Stromal cell of bone marrow (primary cell): ENCODE measurements at places on chromosomes 2 and 18.

- peak; percentile 60 for DNase-seq
Measured at GRCh38 chr2:96914332-96914731, 44.5 kb upstream of the SEMA4C start.

DNA sequence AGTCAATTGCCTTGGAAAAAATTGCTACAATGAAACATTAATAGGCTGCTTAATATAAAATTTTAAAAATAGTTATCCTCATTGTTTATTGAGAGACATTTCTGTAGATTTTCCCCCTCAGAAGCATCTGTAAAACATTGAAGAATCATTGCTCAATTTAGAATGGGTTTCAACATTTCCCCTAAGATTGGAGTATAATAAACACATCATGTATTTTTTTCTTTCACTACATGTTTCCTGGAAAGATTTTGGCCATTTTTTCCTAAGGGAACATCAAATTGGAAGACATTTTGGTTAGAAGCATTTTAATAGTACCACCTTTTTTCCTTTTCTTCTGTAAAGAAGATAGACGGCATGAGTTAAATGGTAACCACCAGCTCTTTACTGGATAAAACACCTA, 443.2 kb upstream of the SPHKAP start:
- DNase-seq = no peak

DNA sequence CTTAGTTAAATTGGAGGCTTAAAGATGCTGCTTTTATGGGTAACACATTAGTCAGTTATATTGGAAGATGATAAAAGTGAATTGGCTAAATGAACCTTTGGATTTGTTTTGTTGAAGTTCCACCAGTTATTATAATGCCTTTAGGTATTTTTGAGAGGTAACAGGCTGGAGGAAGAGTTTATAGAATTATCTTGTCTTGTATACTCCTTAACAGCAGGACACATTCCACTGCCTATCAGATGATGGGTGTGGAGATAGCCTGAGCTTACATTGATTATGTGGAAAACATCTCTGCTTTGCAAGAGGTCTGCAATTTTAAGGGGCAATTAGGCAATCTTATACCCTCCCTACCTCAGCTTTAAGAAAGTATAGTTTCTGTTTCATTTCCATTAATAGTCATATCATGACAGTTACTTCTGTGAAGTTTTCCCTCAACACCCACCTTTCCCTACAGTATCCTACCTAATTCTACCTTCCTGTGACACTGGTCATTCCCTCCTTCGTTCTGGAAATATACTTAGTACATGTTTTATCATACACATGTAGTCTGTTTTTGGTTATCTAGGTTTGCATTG, 403.7 kb upstream of the SPRED2 start:
- no peak for DNase-seq

GRCh38 chr18:27202741-27203140, 17.6 kb upstream of the CHST9 start:
- no peak for DNase-seq

DNA sequence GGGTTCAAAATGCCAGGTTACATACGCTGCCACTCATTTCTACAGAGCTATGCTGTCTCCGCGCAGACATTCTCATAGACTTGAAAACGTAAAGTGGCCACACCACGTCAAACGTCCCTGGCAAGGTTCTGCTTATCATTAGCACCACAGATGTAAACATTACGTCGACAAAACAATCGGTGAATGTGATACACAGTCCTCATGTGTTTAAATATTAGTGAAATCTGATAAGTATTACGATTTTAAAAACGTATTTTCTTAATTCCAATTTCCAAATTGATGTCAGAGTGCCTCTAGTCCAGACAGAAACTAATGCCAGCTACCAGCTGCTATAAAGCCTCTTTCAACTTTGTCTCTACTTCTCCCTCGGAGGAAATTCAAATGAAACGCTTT, 1.2 kb downstream of the STK17B start:
- peak; percentile 20 for DNase-seq

DNA sequence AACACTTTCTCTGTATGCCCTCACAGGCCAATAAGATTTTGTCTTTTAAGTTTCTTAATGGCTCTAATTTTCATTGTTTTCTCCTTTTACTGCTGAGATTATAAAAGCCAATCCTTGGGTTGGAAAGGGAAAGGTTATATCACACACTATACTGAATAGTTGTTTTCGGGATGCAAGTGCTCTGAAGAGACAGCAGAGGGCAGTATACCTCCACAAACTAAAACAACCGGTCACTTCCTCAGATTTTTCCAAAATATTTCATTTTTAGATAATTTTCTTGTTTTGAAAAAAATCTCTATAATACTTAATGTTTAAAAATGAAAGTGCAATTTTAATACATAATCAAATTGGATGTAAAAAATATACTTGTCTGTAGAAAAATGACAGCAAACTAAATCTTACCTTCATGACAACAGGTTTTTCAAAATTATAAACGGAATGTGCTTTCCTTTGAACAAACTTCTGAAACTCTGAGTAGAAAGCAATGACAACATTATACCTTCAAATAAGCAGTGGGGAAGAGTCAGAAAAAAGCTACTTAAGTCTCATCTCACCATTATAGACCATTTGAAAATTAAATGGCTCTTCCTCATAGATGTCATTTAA, 82.7 kb downstream of the ORC4 start:
- peak; percentile 11 for DNase-seq

DNA sequence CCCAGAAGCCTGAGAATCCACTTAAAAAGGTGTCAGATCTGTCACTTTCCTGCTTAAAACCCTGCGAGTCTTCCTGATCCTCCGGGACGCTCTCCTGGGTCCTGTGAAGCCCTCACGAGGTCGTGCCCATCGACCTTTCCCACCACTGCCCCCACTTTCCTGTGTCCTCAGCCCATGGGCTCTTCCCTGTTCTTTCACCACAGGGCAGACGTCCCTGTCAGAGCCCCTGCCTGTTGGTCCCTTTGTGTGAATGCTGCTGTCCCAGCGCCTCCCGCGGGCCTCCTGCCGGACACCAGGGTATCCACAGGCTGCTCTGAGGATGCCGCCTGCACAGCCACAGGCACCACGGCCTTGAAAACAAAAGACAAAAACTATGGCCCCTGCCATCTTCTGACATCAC, 125.6 kb downstream of the TMEM18 start:
- no peak for DNase-seq

DNA sequence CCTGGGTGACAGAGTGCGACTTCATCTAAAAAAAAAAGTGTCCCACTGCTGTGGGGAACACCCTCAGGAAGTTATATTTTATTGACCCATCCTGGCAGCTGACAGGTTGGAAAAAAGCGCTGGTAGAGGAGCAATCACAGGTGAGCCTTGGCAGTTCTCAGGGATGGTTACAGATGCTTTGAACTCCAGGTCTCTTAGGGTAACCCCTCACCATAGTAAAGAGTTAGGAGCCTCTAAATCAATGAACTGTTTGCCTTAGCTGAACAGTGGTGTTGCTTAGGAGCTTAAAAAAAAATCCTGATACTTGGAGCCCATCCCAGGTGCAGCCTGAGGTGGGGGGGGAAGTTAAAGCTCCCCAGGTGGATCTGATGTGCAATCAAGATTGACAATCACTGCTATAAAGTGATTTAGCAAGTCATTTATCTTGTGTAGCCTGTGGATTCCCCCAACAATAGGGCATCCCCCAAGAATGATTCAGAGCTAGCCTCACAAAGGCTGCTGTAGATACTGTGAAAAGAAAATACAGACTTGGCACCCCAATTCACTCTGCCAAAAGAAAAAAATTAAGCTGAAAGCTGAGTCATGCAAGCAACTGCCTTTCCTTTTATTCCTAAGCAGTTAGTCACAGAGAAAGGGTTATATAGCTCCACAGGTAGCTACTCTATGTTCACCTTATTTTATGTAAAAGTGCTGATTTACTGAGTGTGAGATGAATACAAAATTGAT, 14.8 kb downstream of the SLC16A14 start:
- DNase-seq = peak; percentile 55

- no peak for DNase-seq
Measured at GRCh38 chr2:42110641-42111322, 58.4 kb upstream of the EML4 start.

DNA sequence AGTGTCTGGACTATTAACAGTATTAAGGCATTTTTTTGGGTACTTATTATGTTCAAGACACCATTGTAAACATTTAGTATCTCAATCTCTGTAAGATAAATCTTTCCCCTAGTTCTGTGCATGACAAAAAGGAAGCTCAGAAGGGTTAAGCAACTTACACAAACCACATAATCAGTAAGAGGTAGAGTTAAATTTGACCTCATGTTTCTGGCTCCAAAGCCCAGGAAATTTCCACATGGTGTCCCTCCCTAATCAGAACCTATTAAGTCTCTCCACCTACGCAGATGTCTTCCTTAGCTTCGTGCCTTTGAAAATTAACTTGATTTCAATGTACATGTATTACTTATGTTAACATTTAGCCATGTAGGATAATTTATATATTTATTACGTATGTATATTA, 2.0 kb downstream of the MFSD6 start:
- no peak for DNase-seq

- DNase-seq = no peak
Measured at GRCh38 chr2:1968209-1968987, 224.1 kb upstream of the PXDN start.

- DNase-seq = no peak
Measured at GRCh38 chr2:183034806-183035205, 3.5 kb downstream of the NCKAP1 start.

GRCh38 chr2:174376967-174377366, 18.6 kb upstream of the SCRN3 start:
- DNase-seq = peak; percentile 9

DNA sequence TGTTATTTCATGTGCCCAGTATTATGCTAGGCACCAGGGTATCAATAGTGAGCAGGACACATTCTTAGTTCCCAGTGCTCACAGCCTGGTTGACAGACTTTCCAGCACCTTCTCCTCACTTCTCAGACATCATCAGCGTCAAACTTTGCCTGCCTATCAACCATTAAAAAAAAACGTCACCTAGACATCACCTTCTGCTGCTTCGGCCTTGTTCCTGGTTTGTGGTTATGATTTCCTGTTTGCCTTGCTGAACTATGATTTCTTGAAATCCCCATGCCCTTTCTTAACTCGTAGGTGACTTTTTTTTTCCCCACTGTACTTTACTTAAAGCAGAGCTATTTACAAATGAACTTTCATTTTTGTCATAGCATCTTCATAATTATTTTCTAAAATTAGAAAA, 60.4 kb upstream of the NABP1 start:
- DNase-seq = no peak

DNA sequence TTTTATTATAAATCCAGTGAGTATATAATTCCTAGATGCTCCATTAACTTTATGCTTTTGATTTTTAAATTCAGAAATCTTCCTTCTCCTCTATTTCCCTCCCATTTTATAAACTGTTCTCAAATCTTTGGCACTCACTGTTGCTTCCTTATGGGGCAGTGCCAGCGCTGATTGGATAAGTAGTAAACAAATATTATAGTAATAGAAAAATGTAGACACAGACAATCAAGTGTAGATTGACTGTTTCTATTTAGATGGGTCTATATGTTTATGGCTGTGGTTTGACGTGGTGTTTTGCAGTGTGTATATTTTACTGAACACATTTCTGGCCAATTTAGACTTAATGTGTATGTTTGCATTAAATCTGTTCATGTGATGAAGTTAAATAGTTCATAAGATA, 36.6 kb downstream of the LYPD6B start:
- DNase-seq = no peak

DNA sequence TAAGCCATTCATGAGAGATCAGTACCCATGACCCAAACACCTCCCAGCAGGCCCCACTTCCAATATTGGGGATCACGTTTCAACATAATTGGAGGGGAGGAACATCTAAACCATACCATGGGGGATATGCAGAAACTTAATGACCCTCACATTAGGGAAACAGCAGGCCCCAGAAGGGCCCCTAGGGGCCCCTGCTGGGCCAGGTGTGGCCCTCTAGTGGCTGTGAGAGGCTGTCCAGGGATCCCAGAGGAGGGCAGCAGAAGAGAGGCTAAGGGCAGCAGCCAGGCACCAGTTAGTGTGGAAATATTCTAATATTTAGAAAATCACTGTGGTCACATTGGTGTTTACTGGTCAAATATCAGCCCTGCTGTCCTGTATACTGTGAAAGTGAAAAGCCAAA, 49.3 kb upstream of the ANKRD44 start:
- no peak for DNase-seq

DNA sequence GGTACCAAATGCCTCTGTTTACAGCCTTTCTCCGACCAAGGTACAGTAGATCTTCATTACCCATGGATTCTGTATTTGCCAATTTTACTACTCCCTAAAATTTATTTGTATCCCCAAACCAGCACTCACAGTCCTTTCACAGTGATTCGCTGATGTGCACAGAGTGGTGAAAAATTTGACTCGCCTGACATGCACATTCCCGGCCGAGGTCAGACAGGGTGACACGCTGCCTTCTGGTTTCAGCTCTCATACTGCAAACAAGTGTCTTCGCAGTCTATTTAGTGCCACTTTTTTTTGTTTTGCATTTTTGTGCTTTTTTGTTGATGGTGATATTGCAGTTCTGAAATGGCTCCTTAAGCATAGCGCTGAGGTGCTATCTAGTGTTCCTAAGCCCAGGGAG, 71.0 kb downstream of the MAPK4 start:
- DNase-seq = no peak

GRCh38 chr2:38934742-38935141, 45.1 kb downstream of the ARHGEF33 start:
- no peak for DNase-seq

DNA sequence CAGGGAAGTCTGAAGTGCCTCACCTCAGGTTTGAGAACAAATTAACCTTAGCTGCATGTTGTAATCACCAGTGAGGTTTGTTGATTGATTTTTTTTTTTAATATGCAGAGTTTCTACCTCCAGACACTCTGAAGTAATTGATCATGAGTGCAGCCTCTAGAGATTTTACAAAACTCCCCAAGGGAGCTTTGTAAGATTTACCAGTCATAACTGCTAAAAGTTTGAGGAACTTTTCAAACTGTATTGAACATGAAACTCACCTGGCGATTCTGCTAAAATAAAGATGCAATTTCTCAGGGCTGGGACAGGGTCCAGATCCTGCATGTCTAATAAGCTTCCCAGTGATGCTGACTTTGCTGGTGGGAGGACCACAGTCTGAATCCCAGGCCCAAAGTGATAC, 339.6 kb upstream of the DCC start:
- no peak for DNase-seq

- DNase-seq = peak; percentile 76
Measured at GRCh38 chr2:163735685-163736432, at the start of gene FIGN. FIGN (minus strand) TSS chr2:163736008; CDS start chr2:163734927, 1,081 bp downstream.
